NCI-H187 treated with DMSO at 0.1 percent for 48 hours (cell line): ENCODE measurements at places on chromosomes 16 and 17.

- no peak for DNase-seq
Observed at GRCh38 chr16:86457501-86458148, 52.7 kb upstream of the FOXF1 start.

- no peak for DNase-seq
Observed at GRCh38 chr16:14241631-14242030, 170.5 kb downstream of the MRTFB start.

GRCh38 chr16:92431-93339, 14.7 kb downstream of the MPG start:
- DNase-seq, result no peak

DNA sequence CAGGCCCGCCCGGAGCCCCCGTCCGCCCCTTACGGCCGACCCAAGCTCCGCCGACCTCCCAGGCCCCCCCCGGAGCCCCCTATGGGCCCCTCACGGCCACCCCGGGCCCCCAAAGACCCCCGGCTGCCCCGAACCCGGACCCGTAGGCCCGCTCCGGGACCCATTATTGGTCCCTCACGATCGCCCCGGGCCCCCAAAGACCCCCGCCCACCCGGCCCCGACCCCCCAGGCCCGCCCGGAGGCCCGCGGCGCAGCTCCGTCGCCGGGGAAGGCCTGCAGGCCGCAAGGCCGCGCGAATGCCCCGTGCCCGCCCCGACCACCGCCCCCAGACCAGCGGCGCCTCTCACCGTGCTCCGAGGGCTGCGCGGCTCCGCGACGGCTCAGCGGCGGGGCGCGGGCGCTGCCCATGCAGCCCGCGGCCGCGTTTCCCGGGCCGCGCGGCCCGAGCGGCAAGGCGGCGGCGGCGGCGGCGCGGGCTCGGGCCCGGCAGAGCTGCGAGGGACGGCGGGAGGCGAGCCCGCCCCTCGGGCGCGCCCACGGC, 393 bp downstream of the ANKRD11 start:
- DNase-seq, result no peak

DNA sequence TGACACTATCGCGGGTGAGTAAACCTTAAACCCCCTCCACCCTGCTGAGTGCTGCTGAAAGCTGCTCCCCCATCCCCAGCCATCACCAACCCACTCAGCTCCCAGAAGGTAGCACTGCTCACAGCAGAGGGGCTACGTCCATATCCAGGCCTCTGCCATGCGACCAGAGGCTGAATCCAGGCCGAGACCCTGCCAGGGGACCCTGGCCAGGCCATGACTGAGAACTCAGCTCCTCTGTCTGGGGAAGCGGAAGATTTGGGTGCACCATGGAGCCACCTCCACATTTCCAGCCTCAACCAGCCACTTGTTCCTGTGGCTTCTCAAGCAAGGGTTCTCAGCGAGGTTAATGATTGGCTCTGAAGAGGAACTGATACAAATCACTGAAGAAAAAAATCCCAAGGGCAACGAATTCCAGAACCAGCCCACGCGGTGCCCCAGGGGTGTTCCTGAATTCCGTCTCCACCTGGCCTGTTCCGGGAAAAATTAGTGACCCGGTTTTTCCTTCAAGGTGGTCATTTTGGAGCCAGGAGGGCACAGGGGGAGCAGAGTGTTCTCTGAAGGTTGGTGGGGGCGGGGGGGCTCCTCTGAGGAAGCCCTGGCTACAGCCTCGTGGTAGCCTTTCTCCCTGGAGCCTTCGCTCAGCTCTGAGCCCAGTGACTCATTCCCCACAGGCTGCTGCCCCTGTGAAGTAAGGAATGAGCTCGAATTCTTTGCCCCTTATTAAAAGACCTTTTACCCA, 9.3 kb upstream of the SLC16A5 start:
- no peak for DNase-seq

GRCh38 chr17:82930924-82931698, 91.3 kb upstream of the ZNF750 start:
- no peak for DNase-seq

GRCh38 chr17:59972778-59973177, 8.2 kb upstream of the RNFT1 start:
- no peak for DNase-seq

DNA sequence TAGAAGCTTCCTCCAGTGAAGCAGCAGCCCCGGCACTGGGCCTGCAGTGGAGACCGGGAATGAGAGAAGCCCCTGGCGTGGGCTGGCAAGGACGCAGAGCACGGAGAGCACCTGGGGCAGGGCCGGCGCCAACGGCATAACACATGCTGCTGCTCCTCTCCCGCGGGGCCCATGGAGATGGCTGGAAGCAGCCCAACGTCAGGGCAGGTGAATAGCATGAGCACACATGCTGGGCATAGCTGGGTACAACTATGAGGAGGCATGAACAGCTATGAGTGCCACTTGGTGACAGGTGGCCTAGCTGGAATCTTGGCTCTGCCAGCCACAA, 46.4 kb downstream of the IRF8 start:
- no peak for DNase-seq

GRCh38 chr17:56913353-56913866, 439 bp downstream of the TRIM25 start:
- no peak for DNase-seq

GRCh38 chr16:54993106-54993895, 62.6 kb downstream of the IRX5 start:
- DNase-seq, result no peak

GRCh38 chr16:57051696-57052228, 40.6 kb upstream of the CPNE2 start:
- no peak for DNase-seq

DNA sequence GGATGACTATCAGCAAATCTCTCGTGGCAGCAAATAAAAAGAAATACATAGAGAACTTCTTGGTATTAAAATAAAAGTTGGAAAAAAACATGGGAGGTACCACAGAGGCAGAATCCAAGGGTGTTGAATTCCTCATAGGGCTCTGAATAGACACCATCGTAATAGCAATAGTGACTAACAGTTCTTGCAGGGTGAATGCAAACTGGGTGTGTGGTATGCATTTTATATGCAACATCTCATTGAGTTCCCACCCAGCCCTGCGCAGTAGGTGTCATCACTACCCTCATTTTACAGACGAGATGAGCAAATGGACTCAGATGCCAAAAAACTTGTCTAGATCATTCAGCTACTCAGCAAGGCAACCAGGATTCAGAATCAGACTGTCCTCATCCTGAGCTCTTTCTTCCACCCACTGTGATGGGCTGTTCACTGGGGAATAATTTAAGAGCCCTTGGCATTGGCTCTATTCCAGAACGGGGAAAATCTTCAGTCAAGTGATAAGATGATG, 354.6 kb upstream of the CDH11 start:
- no peak for DNase-seq

DNA sequence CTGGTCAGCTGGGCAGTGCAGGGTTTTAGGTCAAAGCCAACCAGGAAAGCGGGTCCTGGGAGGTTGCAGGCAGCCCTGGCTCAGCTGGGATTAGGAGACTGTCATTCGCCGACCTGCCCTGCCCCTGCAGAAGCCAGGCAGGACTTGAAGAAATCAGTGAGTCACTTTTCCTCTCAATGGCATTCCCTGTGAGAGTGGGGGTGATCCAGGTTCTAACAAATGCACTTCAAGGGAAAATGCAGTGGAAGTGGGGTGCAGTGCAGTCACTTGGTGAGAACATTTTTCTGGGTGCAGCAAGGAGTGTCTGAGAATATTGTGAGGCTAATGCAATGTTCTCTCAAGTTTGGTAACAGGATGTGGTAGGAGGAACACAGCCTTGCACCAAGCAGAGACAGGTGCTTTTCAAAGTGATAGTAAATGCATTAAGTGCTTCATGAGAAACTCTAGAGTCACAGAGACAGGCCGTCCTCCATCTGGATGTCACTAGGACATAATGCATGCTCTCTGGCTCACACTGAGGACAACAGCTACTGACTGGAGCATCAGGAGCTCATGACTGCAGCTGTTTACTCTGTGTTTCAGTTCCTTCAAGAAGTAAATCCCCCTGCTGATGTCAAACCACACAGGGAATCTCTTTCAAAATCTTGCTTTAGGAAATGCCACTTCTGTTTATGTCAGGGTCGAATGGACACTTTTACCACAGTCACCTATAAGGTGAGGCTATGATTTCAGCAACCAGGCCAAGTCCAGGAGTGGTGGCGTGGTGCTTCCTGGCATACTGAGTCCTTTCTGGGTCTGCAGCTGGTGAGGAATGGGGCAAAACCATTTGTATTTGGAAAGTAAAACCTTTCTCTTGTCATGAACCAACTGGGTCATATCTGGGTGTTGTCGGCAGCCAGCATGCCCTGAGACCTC, 16.7 kb downstream of the CDK5R1 start:
- no peak for DNase-seq

DNA sequence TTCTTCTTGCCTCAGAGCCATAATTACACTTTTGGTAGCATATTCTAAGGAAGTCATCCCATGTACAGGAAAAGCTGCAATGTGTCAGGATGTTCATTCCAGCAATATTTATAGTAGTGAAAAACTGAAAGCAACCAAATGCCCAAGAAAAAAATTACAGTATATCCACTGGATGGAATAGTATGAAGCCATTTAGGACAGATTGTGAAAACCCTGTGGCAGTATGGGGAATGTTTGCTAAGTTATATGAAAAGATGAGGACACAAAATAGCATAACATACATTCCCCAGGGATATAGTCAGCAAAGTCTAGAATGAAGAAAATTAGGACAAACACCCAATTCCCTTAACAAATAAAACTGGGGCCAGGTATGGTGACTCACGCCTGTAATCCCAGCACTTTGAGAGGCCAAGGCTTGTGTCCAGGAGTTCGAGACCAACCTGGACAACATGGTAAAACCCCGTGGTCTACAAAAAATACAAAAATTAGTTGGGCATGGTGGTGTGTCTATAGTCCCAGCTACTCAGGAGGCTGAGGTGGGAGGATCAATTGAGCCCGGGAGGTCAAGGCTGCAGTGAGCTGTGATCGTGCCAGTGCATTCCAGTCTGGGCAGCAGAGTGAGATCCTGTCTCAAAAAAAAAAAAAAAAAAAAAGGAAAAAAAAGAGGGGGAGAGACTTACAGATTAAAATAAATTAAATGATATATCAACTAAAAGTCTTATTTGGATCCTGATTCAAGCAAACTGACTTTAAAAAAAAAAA, 2.3 kb downstream of the LRRC3C start:
- no peak for DNase-seq

GRCh38 chr16:78303946-78304345, 204.5 kb downstream of the WWOX start:
- no peak for DNase-seq

DNA sequence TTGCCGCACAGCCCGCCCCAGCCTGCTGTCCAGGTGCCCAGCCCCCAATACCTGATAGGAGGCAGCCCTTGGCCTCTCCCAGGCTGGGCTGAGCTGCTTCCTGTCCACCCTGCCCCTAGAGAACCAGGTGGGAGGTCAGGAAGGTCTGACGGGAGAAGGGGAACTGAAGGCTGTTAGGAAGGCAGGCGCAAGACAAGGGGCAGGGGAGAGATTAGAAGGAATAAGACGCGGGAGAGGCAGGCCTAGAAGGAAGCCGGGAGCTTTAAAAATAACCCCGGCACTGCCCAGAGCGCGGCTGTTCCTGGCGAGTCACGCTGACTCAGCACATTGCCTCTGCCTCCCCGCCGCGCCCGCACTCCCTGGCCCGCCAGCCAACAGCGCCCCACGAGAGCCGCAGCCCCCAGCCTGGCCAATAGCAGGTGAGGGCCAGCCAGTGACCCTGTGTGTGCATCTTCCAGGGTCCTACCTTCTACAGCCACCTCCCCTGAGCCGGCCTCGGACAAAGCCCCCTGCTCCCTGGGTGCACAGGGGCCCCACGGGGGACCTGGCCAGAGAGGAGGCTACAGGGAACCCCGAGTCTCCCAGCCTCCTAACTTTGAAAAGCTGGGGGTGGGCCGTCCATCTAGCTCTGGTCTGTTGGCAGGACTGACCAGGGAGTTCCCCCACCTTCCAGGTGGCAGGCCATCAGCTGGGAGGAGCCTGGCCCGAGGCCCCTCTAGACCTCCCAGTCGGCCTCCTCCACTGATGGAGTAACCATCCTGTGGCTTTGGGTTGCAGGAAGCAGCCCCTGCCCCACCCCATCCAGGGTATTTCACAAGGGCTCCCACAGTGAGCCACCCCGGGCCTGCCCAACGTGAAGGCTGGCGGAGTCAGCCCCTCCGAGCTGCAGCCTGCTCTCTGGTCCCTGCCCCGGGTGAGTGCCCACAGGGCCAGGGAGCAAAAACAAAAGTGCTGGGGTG, 4.0 kb downstream of the MAFG start:
- DNase-seq, result no peak

- no peak for DNase-seq
Observed at GRCh38 chr17:50266384-50267073, 7.7 kb upstream of the TMEM92 start.

DNA sequence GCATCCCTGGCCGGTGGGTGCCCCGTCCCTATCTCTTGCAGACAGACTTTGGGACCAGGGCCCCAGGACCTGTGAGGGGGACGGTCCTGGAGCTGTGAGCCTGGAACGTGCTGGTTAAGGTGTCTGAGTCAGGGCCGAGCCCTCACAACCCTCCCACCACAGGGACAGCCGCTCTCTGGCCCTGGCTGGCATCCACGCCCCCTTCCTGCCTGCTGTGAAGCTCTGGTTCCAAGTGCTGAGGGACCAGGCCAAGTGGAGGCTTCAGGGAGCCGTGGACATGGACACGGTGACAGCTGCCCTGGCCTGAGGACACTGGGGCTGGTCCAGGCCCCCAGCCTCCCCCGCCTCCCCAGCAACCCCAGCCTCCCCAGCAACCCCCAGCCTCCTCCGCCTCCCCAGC, 6.6 kb downstream of the TSR3 start:
- DNase-seq, result no peak

DNA sequence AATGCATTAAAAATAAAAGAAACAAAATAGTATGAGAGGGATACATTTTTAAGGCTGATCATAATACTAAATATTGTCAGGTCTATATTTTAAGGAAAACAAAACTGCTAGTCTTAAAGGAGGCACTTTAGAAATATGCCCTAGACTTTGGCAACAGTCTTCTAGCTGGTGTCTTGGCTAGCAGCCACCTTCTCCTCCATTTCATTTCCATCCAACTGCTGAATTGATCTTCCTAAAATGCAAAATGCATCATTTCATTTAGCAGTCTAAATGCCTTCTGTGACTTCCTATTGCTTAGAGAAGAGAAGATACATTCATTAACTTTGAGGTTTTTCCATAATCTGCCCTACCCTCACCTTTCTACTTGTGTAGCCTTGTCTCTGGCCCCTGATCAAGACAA, 1404.1 kb downstream of the CDH11 start:
- DNase-seq, result no peak

DNA sequence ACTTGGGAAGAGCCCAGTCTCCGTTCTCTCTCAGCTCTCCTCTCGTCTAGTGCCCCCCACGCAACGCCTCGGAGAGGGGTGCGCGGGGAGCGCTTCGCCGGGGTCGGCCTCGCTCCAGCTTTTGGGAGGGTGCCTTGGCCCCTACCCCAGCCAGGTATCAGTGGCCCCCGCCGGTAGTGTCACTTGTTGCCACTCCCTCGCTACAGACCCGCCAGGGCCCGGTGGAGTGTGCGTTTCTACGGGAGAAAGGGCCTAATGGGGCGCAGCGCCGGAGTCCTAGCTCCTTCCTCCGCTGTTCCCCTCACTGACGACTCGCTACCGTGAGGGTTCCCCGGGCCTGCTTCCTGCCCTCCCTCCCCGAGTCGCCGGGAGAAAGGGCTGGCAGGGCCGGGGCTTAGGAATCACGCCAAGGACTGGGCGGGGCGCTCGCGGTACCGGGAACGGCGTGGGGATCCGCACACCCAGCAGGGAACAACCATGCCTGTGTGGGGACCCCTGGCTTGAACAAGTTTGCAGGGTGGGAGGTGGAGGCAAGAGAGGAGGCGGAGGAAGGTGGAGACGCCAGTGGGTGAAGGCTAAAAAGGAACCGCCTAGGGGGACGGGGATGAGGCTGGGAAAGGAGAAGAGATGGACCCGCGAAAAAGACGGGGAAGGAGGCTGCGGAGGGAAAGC, 997 bp upstream of the CDH11 start:
- DNase-seq, result no peak
